ENCODE measurements at places on chromosomes 7 and 10. TPM values are rescaled to one million over a fixed set of nuclear protein-coding genes. Genes with fewer than 3 reads are reported as not detected.

GRCh38 chr10:116827214-116827671, 22.1 kb upstream of the ENO4 start:
- DNase-seq: no peak

DNA sequence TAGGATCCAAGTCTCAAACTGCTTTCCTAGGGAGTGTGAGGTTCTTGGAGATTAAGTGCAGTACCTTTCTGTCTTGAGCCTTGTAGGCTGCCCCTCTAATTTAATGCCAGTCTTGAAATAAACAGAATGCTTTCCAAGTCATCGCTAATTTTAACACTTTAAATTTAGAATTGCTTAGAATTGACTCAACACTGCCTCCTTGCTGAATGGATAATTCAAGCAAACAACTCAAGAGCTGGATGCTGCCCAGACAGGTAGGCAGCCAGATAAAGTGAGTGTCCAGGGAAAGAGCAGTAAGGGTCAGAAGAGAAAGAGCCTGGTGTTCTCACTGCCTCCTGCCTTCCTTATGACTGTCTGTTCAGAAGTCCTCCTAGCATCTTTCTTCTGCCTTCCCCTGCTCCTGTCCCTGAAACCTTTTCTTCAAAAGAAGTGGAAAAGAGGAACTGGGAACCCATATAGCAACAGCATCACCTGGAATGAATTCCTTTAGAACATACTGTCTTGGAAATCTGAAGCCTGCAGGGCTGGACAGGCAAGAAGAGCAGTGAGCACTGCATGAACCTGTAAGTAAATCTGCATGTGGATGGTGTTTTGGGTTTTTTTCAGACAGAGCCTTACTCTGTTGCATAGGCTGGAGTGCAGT, 3.1 kb upstream of the GOT1 start:
- DNase-seq: no peak

DNA sequence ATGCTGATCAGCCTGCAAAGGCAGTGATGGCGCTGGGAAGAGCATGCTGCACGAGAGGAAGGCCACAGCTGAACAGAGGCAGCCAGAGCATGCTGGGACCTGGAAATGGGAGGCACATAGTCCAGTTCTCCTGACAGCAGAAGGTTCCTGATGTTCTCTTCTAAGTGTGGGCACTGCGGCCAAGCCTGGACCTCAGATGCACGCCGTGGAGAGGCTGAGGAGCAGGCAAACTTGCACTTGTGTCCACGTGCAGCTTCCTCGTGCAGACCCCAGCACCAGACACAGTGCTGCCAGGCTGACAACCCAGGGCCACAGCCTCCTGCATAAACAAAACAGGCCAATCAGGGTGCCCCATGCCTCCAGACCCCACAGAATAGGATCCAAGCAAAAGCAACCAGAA, 93.5 kb upstream of the LANCL2 start:
- DNase-seq: no peak

Gene CHRM2
- 0.33 TPM for total RNA-seq

DNA sequence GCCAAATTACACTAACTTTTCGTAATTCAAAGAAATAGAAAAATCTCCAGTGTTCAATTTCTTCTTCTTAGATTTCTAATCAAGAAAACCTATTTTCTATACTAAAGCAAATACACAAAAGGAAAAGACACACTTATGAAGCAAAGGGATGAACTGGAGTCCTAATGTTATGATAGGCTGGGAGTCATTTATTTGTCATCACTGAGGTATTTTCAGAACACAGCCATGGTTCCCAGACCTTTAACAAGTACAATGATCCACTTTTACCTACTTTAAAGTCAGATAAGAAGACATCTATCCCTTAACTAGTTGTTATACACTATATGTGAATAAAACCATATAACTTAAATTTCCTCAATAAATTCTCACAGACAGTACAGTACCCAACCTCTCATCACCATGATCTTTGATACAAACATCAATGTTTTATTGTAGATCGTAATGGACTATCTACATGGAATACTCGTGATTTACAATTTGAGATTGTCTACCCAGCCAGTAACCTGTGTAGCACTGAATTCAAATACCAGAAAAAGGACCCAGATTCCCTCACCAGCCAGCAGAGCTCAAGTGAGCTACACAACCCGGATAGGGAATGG, 12.5 kb downstream of the ASNS start:
- DNase-seq: no peak

DNA sequence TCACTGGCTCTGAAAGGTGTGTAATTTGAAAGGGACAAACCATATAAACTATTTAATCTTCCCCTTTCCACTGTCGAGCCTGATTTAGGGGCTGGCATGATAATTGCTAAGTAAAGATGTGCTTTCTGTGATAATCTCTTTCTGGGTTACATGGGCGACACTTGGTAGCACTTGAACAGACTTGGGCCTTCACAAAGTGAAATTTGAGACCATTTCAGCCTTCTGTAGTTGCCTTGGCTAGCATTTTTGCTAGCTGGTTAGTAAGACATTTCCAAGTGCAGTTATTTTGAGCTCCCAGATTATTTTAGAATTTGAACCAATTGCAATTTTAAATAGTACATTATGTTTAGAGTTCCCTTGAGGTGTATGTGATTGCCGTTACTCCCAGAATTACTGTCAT, 432.7 kb upstream of the GALNT17 start:
- DNase-seq: no peak

DNA sequence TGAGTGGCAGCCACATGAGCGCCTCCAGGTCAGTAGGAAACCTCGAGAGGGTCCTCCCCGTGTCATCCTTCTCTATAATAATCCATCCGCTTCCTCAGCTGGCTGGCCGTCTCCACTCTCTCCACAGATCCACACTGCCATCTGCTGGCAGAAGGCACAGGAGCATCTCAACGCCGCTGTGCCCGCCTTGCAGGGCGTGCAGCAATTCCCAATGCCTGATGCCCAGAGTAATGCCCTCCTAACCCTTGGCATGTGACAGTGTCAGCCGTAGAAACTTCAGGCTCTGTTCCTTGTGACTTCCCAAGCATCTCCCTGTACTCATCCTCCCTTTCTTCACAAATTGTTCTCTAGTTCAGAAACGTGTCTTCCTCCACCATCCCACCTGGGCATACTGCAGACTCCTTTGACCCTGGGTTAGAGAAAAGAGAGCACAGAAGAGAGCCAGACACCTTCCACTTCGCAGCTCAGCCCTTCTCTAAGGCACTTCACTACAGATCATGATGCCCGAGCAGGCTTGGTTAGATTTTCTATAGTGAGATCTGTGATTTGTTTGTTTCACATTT, 70.8 kb downstream of the XPNPEP1 start:
- DNase-seq: peak; percentile 42

DNA sequence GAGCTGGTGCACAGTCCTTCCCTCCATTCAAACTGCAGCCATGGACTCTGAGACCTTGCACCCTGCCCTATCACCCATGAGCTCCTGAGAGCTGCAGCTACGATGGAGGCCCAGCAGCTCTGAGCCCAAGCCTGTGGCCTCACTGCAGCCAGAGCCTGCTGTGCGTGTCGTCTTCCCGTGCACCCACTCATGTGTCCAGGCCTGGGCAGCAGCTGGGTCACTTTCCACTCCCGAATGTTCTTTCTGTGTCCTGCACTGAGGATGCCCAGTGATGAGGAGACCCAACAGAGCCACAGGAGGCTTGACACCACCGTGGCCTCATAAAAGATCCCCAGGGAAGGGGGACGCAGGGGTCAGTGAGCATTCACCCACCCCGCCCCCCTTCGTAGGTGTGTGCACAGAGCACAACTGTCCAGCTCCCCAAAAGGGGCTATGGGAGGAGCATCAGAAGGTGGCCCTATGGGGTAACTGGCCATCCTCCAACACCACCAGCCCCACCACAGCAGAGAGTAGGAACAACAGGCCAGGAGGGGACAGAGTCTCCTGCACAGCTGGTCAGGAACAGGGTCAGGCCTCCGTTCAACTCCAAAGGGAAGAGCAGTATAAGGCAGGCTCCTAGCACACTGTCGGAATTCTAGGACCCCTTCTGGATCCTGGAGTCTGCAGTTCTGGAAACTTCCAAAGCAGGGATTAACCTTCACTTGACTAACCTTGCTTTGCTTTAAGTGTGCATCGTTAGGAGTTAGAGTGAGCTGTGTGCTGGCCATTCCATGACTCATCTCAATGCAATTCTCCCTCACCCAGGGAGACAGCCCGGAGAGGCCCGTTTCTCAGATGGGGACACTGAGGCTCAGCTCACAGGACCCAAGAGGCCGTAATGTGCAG, 52.6 kb downstream of the RASGEF1A start:
- no peak for DNase-seq

Gene ZNF804B
- total RNA-seq: not detected

Gene ERVW-1
- total RNA-seq: not detected

DNA sequence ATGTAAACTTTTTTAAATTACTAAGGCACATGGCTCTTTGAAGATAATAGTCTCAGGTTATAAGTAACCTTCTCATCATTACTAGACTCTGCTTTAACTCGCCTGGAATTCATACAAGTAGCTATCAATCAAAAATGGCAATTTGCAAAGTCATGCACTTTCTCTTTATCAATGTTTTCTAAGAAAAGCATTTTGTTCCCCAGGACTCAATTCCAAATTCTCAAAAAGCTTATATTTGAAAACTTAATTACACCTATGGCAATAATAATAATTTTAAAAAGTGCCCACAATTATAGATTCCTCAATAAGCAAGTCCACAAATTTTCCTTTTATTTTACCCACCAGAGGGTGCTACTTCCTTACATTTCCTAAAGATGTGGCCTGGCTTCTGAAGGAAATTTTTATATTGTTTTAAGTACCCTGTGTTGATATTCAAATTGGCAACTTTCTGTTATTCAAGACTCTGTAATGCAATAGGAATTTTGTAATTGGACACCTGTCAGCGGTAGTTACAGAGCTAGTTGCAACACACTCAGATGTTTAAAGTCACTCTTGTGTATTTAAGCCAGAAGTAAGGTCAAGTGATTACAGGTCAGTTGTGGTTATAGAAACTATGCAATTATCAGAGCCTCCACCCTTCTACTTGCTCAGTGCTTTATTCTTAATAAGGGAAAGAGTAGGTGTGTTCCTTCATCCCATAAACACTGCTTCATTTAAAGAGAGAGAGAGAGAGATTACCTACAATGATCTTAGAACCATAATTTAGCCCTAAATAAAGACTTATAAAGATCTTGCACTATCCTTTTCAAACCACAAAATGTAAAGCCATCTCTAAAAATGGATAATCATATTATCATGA, 47.1 kb upstream of the HYAL4 start:
- no peak for DNase-seq

GRCh38 chr10:103548006-103548405, 54.5 kb downstream of the NEURL1 start:
- DNase-seq: no peak

- no peak for DNase-seq
These were observed 206.9 kb upstream of the MBL2 start for GRCh38 chr10:52979295-52979990.

DNA sequence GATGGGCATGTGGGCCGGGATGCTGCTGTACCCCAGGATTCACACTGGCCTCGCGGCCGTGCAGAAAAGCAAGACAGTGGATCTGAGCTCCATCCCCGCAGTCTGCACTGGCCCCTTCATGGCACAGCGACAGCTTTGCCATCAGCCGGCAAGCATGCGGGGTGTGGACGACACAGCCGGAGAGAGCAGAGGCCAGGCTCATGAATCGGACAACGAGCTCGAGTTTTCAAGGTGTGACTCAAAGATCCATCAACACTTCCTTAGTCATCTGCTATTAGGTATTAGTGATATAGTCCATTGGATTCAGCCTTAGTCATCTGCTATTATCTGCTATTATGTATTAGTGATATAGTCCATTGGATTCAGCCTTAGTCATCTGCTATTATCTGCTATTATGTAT, 254.7 kb downstream of the KLF6 start:
- DNase-seq: no peak

DNA sequence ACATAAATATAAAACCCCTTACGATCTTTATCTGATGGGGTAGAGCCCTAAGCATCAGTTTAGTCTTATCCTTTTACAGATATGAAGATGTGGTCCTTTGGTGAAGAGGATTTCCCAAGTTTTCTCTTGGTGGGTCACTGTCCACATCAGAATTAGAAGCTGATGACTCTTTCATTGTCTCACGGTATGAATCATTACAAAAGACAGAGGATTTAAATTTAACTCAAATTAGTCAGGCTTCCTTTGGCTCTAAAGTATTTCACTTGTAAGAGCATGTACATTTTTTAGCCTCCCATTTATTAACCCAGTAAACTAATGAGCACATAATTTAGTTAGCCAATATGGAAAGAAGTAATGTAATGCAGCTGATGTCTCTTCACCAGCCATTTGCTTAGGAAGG, 49.9 kb upstream of the TMEM26 start:
- DNase-seq: no peak

GRCh38 chr7:101368422-101369165, 5.9 kb downstream of the COL26A1 start:
- DNase-seq: no peak

GRCh38 chr7:155787171-155787851, 25.0 kb downstream of the SHH start:
- no peak for DNase-seq

DNA sequence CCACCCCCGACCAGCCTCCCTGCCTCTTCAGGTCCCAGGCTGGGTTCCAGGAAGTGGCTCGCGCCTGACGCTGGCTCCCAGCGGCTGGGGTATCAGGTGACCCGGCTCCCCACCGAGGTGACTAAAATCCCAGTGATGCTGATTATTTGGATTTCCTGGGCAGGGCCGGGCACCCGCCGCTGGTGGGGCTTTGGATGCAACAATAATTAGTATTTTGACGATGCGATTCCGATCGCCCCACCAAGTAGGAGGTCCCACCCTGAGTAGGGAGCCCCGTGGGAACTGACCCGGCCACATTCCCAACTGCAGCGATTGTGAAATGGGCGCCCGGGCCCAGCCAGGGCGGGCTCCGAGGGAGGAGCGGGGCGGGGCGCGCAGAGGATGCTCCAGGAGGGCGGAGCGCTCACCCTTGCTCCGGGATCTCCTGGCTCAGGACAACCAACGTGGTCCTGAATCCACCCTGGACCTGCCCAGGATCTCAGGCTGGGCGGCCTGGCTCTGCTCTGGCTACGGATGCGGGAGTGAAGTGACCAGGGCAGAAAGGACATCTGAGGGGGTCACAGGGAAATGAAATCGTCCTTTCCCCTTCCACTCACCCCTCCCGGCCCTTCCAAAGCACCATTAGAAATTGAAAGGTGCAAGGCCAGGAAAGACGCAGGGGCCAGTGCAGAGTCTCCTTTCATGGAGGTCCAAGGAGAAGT, 32.6 kb downstream of the DUSP5 start:
- DNase-seq: no peak

- no peak for DNase-seq
These were observed 31.7 kb downstream of the KCND2 start for GRCh38 chr7:120304674-120305073.

Gene PPP1R17
- total RNA-seq: 0.14 TPM

DNA sequence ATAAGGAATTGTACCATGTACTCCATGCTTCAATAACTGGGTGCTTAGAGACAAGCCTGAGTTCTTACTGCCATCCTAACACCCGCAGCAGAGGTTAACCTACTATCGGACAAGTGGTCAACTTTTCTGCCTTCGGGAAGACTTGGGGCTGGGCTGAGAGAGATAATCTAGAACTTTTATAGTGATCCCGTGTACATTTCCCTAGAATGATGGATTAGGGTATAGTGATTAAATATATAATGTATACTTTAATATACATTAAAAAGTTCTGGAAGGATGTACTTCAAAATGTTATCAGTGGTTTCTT, 12.2 kb upstream of the HNRNPF start:
- DNase-seq: no peak

Measured in thymus (tissue), 14 donors.